ENCODE measurements at places on chromosomes 2 and 18. TPM values are rescaled to one million over a fixed set of nuclear protein-coding genes. Genes with fewer than 3 reads are reported as not detected.
A peak's percentile ranks its signal among the peaks of the same experiment; 100 is the strongest.

DNA sequence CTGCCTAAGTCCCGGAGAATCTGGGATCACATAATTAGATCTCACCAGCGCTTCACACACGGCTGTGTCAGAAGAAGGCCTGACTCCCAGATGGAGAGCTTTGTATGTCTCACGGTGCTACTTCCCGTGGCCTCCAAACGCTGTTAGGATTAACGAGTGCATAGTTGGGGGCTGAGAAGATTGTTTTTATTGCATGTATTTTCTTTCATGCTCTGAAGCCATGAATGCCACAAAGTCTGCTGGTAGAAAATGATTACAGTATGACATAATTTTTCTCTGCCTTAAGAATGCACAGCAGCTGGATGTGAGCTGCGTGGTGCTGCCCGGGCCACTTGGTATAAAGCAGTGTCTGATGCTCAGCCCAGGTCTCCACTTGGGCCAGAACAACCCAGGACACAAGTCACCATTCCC lies 166.5 kb downstream of the SEPTIN10 start:
- DNase-seq, result peak; percentile 24

GRCh38 chr2:173205375-173205774 lies 129.7 kb downstream of the MAP3K20 start:
- DNase-seq, result no peak

- DNase-seq, result no peak
Measured at GRCh38 chr2:69535817-69536241, 98.6 kb upstream of the NFU1 start.

DNA sequence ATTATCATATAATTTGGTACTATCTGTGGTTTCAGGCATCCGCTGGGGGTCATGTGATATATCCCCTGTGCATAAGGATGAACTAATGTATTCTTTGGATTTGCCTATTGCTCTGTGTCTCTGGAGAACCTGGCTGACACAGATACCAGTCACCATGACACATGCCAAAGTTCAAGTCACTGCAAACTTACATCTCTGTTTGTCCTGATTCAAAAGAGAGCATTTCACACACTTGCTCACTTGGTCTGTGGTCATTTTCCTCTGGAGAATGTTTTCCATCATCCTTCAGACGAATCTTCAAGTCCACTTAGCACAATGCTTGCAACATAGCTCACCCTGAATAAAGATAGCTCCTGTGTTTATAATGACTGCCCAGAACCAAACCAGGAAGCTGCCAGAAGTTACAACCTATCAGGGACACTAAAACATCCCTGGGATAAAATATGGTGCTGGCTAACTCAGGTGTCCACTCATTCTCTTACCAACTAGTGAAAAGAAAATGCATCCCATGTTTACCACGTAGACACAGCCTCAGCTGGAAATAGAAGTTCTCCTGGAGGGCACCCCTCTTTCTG lies 18.1 kb downstream of the SULT1C3 start:
- DNase-seq, result no peak

The REEP1 gene
- polyA plus RNA-seq, result 3.2 TPM

DNA sequence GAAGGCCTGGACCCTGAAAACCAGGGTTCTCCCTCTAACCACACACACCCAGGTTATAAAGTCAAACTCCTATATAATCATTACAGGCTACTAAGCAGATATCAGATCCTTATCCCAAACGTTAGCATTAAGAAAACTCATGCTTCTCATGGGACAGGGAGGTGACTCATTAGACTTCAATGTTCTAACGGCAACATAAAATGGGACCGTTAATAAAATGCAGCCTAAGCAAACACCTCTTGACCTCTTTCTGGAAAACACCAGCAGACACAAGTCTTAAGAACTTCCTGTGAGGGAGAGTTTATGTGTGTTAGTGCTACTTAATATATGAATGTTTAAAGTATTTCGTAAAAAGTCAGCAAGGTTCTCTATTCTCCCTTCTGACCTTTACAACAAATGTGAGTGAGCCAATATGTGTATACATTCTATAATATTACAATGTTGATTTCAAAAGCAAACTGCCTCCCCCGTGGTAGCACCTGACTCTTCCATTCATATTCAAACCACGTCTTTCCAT lies 31.7 kb downstream of the LPIN2 start:
- no peak for DNase-seq

The ELAC1 gene
- 17.9 TPM for polyA plus RNA-seq

The RAB27B gene
- 4.4 TPM for polyA plus RNA-seq

GRCh38 chr2:132936791-132937190 lies 266.8 kb upstream of the LYPD1 start:
- DNase-seq, result no peak

DNA sequence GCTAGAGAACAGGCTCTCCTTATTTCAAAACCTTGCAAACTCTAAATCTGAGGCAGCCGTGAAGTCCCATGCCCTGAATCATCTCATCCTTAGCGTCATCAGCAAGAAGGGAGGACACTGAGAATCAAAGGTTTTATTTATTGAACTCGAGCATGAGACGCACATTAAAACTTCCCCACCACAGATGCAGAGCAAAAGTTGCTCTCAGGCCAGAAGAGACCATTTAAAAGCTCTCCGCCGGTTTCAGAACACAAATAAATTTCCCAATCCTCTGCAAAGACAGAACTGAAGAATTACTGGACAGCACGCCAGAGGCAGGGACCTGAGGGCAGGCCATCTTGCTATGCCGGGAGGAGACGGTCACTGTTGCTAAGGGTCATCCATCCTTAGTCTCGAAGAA lies 1.3 kb downstream of the AMMECR1L start:
- DNase-seq, result no peak

The LGALSL gene
- 42.2 TPM for polyA plus RNA-seq

DNA sequence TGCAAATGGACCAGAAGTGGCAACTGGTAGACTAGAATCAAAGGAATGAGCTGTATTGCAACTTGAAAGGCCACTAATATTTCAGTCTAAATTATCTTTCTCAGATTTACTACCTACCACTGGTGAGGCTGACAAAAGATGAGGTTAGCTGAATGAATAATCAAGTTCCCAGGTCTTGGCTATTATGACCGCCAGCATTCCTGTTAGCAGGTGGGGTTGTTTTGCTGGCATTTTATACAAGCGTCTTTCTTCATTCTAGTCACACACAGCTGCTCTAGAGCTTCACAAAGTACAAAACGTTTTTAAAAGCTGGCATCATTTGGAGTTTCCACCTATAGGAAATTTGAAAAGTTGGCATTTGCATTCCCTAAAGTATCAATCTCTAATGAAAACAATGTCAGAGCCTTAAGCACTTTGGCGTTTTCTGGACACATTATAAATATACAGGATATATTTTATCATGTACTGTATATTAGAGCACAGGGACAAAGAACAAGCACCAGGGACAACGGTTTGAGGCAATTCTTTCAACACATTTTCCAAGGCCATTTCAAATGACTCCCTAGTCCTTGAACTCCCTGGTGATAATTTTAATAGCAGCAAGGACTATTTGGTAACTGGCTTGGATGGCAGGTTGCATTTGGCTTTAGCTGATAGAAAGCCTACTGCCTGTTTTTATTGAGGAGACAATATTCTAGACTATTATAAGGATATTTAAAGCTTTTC lies 410.2 kb upstream of the CHST9 start:
- no peak for DNase-seq

DNA sequence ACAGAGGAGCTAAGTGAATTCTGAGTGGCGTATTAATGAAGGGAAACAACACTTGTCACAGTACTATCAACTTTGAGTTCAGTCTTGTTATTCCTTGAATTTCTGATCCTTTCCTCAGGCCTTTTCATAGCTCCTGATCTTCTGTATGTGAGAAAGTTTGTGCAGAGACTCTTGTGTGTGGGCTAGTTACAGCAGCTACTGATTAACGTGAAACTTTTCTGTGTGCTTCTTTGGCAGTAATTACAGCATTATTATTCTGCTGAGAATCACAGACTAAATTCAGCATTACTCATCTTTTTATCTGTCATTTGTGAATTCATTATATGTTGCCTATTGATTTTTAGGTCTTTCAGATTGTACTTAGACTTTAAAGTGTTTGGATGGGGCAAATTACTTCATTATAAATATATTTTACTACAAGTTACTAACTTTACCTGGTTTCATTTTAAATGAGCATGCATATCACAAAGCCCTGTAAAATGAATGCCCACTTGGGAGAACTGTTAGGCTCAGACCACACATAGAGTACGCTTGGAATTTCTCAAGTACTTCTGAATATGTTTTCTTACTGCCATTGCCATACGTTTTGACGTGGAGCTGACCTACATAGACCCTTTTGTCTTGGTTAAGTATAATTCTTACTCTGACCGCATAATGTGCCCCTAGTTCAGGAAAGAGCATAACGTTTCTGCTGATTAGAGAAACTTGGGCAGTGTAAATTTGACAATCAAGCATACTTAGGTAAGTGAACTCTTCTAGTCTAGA lies 36.2 kb downstream of the CREB1 start:
- DNase-seq, result no peak

GRCh38 chr2:8441986-8442385 lies 239.9 kb upstream of the ID2 start:
- DNase-seq, result no peak

The TTR gene
- polyA plus RNA-seq, result not detected

Data from left renal cortex interstitium (tissue), 4 donors.